OCI-LY7 (cell line): ENCODE measurements at places on chromosomes 7 and 10. TPM values are rescaled to one million over a fixed set of nuclear protein-coding genes. Genes with fewer than 3 reads are reported as not detected.

- DNase-seq = no peak
Observed at GRCh38 chr7:155846936-155847335, 34.7 kb upstream of the SHH start.

- no peak for DNase-seq
Observed at GRCh38 chr10:83522456-83522855, 616.9 kb upstream of the GHITM start.

GRCh38 chr10:88877298-88877697 is 2.7 kb upstream of the STAMBPL1 start:
- DNase-seq = no peak

GRCh38 chr7:154912871-154913637 is 89.9 kb downstream of the PAXIP1 start:
- DNase-seq = no peak

DNA sequence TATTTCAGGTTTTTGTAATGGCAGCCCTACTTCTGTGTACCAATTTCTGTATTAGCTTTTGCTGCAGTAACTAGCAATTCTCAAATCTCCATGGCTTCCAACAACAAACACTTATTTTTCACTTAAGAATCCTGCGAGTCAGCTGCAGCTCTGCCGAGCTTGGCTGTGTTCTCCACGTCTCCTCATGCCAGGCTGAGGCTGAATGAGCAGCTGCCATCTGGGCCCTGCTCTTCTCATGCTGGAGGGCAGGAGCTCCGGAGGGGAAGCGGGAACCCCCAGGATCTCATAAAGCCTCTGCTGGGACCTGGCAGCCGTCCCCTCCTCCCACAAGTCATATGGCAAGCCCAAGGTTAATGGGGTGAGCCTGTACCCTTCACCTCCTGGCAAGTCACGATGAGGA is 591.1 kb downstream of the SDK1 start:
- DNase-seq = no peak

DNA sequence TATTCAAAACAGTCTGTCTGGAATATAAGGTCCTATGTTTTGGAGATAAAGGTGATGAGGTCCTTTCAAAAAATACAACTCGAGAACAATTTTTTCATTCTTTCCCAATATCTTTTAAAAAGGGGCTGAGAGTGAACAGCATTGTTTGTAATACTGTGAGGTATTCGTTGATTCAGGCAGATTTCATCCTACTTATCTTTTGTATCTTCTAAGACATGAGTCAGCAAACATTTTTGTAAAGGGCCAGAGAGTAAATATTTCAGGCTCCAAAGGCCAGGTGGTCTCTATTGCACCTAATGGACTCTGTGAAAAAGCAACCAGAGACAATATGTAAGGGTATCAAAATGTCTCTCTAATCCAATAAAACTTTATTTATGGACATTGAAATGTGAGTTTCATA is 8.1 kb upstream of the ANK3 start:
- no peak for DNase-seq

Gene GET4
- 51.1 and 54.5 TPM in 2 replicates for total RNA-seq

DNA sequence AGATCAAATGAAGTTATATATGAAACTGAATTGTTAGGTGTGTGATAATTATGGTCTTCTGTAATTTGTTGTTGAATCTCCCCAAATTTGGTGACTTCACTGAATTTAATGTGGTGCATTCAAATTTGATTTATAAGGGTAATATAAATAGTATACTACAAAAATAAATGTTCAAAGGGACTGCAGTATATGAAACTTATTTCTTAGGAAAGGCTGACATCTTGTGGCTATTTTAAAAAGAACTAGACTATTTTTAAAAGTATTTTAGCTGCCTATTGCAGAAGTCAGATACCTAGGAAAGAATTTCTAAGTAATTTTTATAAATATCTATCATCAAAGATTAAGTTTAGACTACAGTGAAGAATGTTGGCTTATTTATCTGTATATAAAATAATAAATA is 36.6 kb downstream of the ATRNL1 start:
- peak; percentile 45 for DNase-seq

DNA sequence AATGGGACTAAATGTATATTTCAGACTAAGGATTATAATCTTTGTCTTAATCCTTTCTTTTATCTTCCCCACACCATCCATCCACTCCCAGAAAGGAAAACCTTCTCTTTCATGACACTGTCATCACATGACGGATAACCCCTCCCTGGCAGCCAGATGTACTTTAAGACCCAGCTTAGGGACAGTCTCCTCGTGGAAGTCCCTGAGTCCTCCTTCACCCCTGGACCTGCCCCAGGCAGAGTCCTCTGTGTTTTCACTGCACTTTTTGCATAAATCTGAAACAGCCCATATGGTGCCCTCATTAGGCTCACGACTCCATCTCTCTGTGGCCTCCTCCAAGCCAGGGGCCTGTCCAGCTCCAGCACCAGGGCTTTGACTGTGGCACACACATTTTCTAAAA is 16.0 kb downstream of the NRAP start:
- no peak for DNase-seq

- DNase-seq = no peak
Observed at GRCh38 chr10:14391342-14391741, 60.6 kb upstream of the FRMD4A start.

DNA sequence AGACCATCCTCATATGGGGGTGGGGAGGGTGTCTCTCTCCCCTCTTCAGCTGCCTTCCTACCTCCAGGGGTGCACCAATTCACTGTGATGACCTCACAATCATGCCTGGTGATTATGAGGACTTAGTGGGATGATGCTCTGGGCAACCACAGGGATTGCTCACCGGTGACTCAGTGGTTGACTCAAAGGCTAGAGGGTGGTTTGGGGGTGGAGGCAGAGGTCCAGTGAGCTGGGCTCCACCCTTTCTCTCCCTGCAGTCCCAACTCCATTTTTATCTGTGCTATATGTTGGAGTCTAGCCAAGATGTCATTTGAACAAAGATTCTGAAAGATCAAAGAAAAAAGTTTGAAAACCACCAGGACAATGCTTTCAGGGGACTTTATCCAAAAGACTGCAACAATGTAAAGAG is 286.9 kb downstream of the KCNMA1 start:
- no peak for DNase-seq

DNA sequence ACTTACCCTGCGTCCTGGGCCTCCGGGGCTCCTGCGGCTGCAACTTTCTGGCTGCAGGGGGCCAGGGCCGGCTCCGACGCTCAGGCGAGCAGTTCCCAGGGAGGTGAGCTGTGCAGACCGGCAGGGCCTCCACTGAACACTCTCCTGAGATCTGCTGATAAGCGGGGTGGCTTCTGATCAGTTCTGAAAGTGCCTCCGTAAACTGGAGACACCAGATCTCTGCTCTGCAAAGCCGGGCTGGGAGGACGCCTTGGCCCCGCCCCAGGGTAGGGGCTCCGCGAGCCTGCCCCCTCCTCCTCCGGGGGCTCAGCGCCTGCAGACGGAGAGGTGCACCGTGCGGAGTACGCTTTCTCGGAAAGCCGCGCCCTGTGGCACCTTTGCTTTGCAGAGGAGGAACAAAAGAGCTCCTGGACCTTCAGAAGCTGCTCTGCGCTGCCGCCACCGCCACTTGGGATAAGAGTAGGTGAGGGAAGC is 141.3 kb upstream of the VKORC1L1 start:
- no peak for DNase-seq

Gene GIMAP7
- total RNA-seq = not detected in 2 replicates

- peak; percentile 72 for DNase-seq
Observed at GRCh38 chr10:89793649-89794254, 92.4 kb downstream of the KIF20B start.

Gene CCDC172
- total RNA-seq = not detected in 2 replicates

DNA sequence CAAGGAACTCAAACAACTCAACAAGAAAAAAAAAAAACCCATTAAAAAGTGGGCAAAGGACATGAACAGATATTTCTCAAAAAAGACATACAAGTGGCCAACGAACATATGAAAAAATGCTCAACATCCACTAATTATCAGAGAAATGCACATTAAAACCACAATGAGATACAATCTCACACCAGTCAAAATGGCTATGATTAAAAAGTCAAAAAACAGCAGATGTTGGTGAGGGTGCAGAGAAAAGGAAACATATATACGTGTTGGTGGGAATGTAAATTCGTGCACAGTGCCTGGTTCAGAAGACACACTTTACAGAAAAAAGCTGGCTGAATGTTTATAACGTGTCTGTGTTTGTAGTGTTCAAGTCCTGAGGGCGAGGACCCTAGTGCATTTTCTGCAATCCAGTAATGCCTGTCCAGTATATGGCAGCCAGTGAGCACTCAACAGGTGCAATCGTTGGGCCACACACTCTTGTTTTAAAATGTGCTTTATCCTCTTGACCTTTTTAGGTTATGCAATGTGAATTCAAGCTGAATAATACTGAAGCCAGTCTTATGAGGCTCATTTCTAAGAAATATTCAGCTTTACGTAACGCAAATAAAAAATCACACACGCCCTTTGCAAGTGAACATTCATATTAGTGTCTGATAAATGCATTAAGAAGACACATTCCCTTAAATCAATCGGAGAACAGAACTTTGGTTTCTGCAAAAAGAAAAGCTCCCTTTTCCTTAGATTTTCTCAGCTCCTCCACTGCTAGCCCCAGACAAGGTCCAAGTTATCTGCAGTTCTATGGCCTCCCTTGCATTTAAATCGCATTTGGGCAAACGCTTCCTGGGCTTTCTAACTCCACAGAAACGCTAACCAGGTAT is 813 bp upstream of the MTURN start:
- no peak for DNase-seq

- no peak for DNase-seq
Observed at GRCh38 chr10:130809761-130810515, 501.6 kb downstream of the TCERG1L start.

Gene FGFBP3
- total RNA-seq = 2.7 and 3.1 TPM in 2 replicates

Gene VWA2
- not detected in 2 replicates for total RNA-seq

Gene AKR1E2
- not detected in 2 replicates for total RNA-seq

Gene AEBP1
- total RNA-seq = 35.0 and 42.2 TPM in 2 replicates

Gene ANKRD1
- not detected in 2 replicates for total RNA-seq

DNA sequence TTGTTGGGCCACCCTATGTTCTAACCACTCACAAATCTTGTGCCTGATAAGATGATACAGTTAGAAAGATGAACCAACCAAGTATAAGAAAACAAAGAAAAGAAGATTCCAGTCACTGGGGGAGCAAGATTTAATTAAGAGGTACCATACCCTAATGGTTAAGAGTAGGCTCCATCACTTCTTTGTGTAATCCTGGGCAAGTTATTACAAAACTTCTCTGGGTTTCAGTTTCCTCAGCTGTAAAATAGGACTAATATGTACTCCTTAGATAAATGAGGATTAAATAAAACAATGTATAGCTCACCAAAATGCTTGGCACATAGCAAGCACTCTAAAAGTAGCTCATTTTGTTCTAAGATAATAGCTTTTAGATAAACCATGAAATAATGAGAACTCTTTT is 58.5 kb downstream of the ATAD1 start:
- DNase-seq = no peak

DNA sequence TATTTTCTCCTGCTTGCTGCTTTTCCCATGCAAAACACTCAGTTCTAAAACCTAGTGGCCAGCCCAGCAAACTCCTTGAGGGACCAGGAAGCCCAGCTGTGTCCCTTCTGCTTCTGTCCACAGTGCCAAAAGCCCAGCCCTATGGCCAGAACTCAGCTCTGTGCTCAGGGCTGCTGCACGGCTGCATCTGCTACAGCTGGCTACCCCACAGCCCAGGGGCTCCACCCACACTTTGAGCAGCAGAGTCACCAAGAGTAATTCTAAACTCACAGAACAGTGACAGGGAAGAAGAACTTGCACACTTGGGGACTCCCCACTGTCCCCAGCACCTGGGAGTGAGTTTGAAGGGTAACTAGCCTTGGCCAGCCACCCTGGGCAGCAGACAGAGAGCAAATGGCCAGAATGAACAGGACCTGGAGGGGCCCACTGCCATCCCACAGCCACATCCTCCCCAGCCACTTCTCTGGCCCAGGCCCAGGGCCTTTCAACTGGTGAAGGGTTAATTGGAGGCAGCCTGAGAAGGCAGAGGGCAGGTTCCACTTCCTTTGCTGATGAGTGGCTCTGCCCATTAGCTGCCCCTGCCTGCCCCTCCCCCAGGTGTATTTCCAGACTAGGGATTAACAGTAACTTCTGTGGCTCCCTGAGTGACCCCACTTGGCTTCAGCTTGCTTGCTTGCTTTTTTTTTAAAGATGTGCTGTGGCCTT is 28.1 kb upstream of the TRIM8 start:
- DNase-seq = no peak

DNA sequence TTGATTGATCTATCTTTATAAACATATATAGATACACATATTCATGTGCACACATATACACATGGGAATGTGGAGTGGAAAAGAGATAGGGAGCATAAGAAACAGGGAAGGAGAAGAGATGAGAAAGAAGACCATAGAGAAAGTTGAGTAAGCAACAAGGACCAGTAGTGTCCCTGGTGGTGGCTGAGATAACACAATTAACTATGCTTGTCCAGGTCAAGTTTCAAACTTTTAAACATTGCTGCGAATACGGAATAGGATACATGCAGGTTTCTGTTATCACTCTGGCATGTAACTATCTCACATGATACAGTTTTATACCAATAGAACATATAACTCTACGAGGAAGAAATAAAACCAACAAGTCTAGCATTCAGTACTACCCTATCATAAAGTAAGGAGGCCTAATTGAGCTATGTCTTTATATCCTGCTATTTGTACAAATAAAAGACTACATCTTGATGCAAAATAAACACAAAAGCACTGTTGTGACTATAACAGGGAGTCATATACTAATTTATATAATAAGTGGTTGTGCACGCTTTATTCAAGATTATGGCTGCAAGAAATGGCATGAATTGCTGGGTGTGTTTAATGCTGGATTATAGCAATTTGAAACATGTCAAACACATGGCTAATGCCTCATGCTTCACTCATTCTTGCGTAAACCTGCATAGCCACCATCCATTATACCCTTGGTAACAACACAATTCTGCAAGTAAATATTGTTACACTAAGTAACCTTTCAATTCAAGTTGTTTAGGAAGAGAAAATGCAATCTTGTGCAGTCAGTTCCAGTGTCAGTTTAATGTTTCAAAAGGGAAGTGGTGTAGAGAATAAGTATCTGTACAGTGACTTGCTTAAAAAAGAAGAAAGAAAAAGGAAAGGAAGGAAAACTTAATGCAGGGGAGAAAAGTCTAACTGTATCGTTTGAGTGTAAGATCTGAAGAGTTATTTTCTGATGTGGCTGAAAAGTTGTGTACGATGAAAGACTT is 8.2 kb downstream of the FOXP2 start:
- DNase-seq = no peak

DNA sequence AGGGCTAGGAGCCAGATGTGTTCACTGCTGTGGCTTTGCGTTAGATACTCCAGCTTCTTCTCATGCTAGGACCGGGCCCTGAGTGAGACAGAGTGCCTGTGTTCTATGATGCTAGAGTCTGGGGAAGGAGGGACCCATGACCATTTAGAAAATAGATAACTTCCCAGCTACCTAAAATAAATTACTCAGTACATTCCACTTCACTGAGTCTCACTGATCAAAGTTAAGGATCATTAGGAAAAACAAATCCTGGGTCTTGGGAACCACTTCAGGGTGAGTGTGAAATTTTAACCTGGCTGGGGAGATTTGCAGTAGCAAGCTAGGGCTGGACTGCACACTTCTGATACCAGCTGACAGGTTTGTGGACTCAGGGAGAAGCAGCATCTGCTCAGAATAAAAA is 138.1 kb downstream of the EMX2 start:
- no peak for DNase-seq

Gene CAPZA2
- total RNA-seq = 96.2 and 103 TPM in 2 replicates

Gene HOXA11
- total RNA-seq = not detected in 2 replicates
